ENCODE measurements at places on chromosomes 11 and 22.

GRCh38 chr22:16959345-16959930 is 48.6 kb downstream of the GAB4 start:
- no peak for DNase-seq

GRCh38 chr11:45580399-45580798 is 85.0 kb downstream of the CHST1 start:
- DNase-seq: no peak

GRCh38 chr11:125773516-125773915 is 5.1 kb downstream of the PATE2 start:
- DNase-seq: no peak

DNA sequence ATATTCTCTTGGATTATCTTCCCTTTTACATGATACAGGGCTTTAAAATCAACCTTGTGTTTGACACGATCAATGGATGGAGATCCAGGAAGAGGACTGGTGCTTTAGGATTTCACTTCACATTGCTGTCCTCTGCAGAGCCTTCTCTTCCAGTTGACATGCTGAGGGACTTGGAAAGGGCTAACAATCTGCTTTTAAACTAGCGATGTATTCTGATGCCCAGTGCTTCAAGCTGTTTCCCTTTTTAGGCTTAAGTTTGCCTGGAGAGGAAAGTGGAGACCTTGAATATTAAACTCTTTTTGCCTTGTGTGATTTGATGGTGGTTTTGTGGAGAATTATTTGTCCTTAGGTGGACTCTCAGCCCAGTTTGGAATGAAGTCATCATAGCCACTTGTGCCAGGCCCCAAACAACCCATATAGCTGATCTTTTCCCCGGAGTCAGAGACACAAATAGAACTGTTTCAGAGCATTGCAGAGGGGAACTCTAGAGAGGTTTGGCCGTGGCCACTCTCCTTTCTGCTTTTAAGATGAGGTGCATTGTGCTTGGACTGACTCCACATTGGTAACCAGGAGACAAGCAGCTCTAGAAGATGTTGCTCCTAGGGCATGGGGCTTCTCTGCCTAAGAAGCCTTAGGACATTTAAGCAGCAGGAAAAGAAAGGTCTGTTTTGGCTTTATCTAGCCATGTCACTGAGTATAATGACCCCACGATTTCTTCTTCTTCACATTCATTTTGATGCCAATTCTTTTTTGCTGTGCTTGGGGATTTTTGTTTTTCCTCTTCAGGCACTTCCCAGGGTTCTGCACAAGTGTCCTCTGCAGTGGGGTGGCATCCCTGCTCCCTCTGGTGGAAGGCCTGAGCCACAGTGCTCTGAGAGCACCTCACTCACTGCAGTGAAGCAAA is 152.8 kb downstream of the NCAM1 start:
- DNase-seq: no peak

DNA sequence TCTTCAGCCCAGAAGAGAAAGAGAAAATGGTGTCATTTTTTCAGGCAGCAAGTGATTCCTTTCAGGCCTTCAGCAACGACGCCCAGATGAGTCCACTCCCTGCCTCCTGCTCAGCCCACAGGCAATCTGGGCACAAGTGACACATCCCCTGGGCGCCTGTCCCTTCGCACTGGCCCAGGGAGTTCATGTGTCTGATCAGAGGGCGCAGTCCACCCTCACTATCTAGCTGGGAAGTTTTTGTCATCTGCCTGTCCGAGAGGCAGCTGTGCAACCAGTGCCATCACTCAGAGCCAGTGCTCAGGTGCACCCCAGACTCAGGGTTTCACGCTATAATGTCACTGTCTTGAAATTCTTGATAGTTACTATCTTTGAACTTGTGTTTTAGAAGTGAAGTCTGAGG is 1.4 kb upstream of the KCNQ1OT1 start:
- no peak for DNase-seq

GRCh38 chr11:64631675-64632074 is 40.7 kb downstream of the SLC22A12 start:
- DNase-seq: no peak

- no peak for DNase-seq
Observed at GRCh38 chr11:8533332-8533731, 60.7 kb downstream of the STK33 start.

DNA sequence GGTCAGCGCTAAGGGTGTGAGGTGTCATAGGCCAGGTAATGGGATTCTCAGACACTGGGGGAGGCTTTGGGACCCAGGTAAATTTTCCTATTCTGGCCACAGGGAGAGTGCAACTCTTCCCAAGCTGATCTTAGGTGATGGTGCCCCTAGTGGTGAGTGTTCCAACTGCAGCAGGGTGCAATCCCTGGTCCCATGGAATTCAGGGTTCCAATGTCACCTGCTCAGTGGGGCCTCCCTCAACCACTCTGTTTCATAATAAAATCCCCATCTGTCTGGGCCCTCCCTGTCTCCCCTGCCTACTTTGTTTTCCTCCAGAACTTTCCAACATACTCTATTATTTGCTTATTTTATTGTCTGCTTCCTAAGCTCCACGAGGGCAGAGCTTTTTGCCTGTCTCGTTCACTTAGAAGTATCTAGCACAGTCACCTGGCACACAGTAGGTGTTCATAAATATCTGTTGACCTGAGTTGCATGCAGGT is 2.9 kb upstream of the SGSM1 start:
- peak; percentile 61 for DNase-seq

- no peak for DNase-seq
Observed at GRCh38 chr22:45576730-45577464, 74.2 kb downstream of the FBLN1 start.

DNA sequence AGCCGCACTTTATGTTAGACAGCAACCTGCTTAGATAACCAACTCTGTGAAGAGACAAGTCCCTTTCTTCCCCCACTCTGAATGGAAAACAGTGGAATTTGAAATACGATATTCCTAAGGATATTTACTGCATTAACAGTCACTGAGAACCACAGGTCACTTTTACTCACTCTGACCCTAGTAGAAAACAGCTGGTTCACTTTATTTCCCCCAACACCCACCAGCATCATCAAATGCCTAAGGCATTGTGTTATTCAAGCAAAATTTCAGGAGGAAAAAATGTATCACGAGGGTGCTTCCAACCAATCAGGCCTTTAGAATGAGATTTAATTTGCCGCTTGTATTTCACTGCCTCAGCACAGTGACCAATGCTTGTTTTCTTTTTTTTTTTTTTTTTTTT is 1134.1 kb upstream of the CCDC90B start:
- no peak for DNase-seq

GRCh38 chr11:128271401-128271800 is 316.0 kb downstream of the ETS1 start:
- no peak for DNase-seq

DNA sequence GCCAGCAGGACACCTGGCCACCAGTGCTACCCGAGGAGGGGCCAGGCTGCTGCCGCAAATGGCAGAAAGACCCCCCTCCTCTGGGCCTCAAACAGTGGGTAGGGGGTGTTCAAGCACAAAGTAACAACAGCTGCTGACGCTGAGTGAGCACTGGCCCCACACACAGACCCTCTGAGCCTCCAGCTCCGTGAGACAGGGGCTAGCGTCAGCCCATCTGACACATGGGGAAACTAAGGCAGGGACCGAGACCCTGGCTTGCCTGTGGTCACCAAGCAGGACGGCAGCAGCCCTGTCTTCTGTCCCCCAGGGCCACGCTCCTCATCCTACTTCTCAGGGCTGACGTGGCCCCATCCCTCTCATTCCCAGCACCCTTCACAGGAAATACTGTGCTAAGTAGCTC is 36.5 kb downstream of the NUP50 start:
- no peak for DNase-seq

DNA sequence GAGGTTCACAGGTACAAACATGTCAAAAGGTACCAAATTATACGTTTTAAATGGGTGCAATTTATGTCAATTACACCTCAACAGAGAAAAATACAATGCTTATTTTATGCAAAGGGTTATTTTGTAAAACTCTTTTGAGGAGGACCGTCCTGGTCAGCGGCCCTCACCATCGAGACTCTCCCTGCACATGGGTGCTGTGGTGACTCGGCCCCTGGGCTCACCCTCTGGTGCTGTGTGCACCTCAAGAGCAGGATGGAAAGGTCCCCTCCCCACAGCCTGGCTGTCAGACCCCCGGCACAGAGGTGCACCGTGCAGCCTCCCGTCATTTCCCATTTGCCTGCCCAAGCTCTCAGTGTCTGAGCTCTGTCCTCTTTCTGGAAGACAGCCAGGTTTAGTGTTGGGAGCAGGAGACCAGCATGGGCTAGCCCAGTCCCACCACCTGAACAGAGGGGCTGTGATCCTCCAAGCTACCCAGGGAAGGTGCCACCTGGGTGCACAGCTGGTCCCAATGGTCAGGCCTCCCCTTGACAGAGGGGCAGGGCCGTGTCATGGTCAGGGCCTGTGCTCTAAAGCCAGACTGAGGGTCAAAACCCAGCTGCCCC is 41.8 kb upstream of the PRODH start:
- DNase-seq: no peak

DNA sequence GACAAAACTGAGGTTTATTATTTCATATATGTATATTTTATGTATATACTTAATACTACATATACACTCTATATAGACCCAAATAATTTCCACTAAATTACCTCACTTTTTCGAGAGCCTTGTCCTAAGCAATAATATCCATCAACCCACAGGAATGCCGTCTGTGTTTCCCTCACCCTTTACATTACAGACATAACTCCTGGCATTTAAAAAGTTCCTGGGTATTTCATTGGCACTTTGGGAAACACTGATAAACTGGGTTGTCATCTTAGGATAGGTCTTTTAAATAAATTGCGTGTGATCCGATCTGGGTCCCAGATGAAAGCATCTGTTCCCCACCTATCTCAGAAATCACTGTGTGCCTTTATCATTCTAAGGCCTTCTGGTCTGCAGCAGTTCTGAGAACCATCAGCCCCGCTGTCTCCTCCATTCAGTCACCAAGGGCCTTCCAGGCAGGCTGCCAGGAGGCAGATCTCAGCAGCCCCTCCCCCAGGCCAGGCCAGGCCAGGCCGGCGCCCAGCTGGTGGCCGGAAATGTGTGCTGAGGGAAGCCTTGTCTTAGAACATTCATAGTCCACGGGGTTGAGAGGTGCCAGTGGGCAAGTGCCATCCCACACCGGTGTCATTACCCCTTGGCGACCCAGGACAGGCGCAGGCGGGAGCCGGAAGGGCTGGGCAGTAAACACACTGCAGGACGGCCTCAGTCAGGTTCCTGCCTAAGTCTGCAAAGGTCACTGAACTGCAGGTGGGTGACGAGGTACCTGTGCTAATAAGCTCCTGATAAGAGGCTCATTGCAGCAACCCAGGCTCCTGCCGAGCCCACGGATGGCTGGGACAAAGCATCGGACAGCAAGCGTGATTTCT is 3.3 kb downstream of the FGF19 start:
- no peak for DNase-seq

DNA sequence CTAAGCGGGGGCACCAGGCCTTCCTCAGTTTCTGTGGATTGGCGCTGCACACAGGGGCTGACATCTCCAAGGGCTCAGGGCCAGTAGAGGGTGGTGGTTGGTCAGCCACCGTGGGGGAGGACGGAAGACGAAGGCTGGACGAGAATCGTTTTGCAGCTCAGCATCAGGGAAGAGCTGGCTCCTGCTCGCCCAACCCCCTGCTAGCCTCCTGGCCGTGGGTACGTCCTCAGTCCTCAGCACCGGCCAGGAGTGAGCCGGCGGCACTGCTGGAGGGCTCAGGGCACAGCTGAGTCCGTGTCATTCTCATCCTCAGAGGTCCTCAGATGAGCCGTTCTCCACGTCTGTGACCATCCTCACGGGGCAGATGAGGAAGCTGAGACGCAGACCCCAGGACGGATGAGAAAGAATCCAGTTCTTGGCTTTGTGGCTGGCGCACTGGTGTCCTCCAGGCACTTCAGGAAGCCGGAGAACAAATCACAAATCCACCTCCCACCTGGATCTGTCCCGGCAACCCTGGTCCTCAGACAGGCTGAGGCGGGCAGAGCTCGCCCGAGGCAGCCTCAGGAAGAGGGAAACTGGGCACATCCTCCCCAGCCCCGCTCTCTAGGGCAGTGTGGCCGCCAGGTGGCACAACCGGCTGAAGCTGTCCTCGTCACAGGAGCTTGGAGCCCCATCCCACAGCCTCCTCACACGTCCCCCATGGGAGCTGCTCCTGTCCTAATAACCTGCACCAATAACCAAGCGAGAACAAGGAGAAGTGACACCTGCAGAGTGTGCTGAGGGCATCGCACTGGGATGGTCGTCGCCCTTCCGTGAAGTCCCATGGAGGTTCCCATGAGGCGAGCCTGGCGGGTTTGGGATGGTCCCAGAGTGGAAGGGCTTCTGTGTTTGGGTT is 393.7 kb downstream of the BRD1 start:
- no peak for DNase-seq

GRCh38 chr11:116871248-116871647 is 33.8 kb upstream of the APOA1 start:
- DNase-seq: no peak

GRCh38 chr11:85941380-85941973 is 86.3 kb downstream of the CCDC83 start:
- peak; percentile 34 for DNase-seq

- no peak for DNase-seq
Observed at GRCh38 chr11:111361052-111361801, 17.8 kb downstream of the POU2AF1 start.

DNA sequence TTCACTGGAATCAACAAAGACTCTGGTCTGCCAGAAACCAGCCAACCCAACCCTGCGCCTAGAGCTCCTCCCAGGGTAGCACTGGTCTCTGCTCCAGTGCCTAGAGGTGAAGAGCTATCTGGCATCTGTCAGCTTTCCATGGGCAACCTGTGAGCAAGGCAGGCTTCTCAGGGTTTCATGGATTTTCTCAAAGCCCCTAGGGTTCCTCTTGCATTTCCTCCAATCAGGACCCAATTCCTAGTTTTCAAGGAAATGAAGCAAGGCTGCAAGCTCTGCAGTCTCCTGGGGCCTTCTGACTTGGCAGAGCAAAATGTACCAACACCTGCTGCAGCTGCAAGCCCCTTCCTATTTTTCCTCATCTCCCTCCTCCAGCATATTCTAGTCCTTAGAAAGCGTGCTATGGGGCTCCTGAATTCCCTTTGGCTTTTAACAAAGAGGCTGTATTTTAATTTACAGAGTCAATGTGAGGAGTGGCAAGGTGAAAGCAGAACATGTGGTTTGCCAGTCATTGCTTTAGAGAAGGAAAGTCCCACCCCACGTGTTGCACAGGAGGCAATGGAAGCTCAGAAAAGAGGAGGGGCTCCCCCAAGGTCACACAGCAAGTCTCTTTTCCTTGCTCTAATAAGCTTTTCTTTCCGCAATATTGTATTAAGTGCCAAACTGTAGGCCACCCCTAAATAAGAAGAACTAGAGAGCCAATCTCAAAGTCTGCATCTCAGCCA is 33.0 kb upstream of the RIC3 start:
- peak; percentile 65 for DNase-seq

- DNase-seq: no peak
Observed at GRCh38 chr11:8967184-8967583, 2.9 kb upstream of the TMEM9B start.

DNA sequence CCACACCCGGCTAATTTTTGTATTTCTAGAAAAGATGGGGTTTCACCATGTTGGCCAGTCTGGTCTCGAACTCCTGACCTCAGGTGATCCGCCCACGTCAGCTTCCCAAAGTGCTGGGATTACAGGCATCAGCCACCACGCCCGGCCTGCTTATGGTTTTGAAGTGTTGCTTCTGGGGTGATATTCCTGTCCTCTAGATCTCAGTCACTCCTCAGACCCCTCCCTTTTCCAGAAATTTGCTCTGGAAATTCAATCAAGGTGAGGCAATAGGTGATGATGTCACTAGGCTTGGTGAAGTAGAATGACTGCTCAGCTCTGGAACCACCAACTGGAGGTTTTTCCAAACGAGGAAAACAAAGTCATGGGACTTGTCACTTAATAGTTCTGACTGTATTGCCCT is 36.6 kb upstream of the CREB3L1 start:
- no peak for DNase-seq

GRCh38 chr22:37053310-37054055 is 1.9 kb downstream of the KCTD17 start:
- DNase-seq: no peak

- DNase-seq: no peak
Observed at GRCh38 chr11:14953904-14954303, 18.2 kb downstream of the CALCA start.

All from hematopoietic multipotent progenitor cell treated with erythropoietin and hydrocortisone succinate and interleukin-3 and kit ligand, for 15 days (in vitro differentiated cells).